ENCODE measurements at places on chromosomes 7 and 10.

DNA sequence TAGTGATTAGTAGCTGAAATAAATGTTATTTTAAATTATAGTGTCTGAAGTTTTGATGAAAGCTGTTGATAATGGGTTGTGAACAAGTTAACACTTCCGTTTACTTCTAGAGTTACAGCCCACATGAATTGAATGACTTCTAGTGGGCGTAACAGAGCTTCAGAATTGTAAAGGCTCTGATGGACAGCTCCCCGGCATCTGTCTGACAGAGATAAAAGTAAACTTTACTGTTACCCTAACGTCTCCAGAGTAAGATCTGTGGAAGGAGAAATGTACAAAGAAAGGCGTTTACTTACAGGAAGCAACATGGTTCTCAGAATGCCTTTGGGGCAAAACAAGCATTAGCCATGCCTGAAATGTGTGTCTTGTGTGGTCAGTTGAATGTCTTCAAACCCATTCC lies 124.4 kb downstream of the ADARB2 start:
- DNase-seq, result no peak

DNA sequence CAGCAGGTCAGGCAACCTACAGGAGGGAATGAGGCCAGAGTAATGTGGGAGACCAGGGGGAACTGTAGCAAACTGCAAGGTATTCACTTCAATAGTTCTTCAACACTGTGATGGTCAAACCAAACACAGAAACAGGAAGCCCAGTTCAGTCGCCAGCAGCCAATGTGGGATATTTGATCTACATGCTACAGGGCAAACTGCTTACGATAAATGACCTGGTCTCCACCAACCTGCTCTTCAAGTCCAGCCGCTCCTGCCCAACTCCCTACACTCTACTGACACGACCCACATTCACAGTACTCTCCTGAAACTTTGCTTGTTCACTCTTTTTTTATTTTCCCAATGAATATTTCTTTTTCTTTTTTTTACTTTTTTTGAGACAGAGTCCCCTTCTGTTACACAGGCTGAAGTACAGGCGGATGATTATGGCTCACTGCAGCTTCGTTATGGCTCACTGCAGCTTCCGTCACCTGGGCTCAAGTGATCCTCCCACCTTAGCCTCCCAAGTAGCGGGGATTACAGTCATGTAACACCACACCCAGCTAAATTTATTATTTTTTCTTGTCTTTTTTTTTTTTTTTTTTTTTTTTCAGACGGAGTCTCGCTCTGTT lies 42.1 kb downstream of the MDH2 start:
- DNase-seq, result no peak

GRCh38 chr10:22977751-22978150 lies 49.9 kb downstream of the ARMC3 start:
- no peak for DNase-seq

DNA sequence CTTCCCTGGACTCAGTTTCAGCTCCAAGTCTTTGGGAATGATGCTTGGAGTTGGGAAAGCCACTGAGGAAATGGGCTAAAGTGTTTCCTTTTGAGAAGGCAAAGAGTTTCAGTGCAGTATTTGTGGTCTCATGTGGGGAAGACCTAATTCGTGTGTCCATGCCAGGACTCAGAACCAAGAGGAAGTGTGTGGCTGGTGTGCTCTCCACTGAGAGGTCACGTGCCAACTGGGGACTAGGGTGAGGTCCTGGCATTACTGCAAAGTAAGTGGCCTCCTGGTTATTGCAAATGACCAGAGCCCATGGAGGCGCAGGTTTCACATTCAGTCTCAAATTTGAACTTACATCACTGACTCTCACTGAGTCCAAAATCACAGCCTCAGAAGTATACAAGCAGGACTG lies 48.6 kb upstream of the ITPRID1 start:
- no peak for DNase-seq

GRCh38 chr10:79050896-79051555 lies 17.7 kb upstream of the ZMIZ1 start:
- peak; percentile 53 for DNase-seq

DNA sequence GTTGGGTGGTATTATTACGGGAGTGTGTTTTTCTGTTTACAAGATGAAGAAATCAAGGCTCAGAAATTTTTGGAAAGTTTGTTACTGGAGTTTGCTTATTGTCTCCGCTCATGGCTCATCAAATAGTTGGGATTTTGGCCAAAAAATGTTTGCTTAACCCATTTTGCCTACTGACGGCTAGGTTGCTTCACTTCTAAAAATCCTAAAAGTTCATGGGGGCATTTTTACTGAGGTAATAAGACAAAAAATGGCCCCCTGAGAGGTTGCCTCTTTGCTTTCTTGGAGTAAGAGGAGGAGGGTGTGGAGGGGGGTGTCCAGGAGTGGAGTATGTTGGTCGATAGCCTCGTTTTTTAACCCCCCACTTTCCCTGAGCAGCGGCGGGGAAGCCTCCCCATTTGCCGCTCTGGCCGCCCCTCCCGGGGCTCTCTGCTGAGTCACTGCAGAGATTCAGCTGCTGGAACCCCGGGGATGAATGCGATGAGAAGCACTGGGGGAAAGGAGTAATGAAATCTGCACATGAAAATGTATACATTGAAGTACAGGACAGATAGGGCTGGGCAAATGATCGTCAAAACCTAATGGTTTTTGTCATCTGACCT lies 1.5 kb downstream of the MEST start:
- DNase-seq, result peak; percentile 52

- no peak for DNase-seq
Observed at GRCh38 chr10:32948451-32948850, 9.6 kb downstream of the ITGB1 start.

GRCh38 chr10:86423739-86424138 lies 57.1 kb upstream of the GRID1 start:
- DNase-seq, result no peak

GRCh38 chr7:153529100-153529499 lies 523.1 kb upstream of the DPP6 start:
- DNase-seq, result no peak

DNA sequence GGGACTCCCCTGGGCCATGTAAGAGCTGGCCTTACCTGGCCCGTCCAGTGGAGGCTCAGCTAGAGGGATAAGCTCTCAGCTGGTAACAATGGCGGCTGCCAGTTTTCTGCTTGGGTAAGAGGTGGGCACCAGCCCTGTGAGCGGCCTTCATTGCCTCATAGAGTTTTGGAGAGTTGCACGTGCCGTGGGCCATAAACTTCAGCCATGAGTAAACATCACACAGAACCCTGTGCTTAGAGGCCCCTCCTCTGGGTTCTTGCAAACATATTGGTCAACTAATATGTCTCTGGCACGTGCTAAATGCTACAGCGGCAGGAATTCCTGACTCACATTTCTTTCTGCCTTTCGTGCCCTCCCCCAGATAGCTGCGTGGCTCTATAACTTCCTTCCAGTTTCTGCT lies 103.9 kb upstream of the LEP start:
- peak; percentile 73 for DNase-seq

DNA sequence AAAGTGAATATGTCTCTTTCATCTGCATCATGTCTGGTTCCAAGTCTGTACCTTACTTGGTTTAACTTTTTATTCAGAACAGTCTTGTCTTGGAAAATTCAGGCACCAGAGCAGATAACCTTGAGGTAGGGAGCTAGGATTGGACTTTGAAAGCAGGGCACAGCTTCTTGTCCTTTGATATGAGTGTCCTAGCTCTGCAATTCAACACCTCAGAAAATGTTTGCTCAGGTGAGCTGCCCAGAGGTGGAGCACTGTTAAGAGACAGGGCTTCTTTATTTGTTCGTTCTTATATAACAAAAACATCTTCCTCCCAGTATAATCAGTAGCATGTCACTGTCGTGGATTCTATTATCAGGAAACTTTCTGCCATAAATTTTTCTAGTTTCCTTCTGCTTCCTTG lies 118.3 kb downstream of the LRRC4 start:
- no peak for DNase-seq

DNA sequence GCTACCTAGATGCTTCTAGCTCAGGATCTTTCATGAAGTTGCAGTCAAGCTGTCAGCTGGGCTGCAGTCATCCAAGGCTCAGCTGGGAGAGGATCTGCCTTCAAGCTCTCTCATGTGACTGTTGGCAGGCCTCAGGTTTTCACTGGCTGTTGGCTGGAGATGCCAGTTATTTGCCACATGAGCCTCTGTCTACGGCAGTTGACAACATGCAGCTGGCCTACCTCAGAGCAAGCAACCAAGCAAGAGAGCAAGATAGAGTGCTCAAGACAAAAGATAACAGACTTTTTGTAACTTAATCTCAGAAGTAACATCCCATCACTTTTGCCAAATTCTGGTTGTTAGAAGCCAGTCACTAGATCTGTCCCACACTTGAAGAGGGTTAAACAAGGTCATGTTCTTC lies 125.8 kb downstream of the TPST1 start:
- DNase-seq, result no peak

- no peak for DNase-seq
Observed at GRCh38 chr10:132498562-132499366, 38.8 kb upstream of the INPP5A start.

- DNase-seq, result peak; percentile 97
Observed at GRCh38 chr7:99472561-99473314, at the start of gene ZNF789. Gene ZNF789 (plus strand): TSS chr7:99472890. CDS start chr7:99476457, 3,567 bp downstream.

GRCh38 chr7:86904949-86905834 lies 154.3 kb downstream of the ELAPOR2 start:
- peak; percentile 25 for DNase-seq

DNA sequence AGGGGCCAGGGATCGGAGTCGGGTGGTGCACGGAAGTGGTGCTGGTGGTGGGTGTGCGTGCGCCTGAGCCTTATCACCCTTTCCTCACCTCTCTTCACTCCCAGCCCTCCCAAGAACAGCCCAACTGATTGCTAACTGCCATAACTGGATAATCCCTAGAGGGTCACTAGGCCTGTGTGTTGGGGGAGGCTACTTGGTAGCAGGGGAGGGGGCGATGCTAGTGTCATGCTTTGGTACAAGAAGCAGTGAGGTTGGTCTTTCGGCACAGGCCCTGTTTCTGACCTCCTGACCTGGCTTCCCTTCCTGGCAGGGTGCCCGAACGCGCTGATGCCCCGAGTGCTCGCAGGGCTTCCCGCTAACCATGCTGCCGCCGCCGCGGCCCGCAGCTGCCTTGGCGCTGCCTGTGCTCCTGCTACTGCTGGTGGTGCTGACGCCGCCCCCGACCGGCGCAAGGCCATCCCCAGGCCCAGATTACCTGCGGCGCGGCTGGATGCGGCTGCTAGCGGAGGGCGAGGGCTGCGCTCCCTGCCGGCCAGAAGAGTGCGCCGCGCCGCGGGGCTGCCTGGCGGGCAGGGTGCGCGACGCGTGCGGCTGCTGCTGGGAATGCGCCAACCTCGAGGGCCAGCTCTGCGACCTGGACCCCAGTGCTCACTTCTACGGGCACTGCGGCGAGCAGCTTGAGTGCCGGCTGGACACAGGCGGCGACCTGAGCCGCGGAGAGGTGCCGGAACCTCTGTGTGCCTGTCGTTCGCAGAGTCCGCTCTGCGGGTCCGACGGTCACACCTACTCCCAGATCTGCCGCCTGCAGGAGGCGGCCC lies 652 bp downstream of the KAZALD1 start:
- DNase-seq, result peak; percentile 58

- DNase-seq, result no peak
Observed at GRCh38 chr7:138077809-138078208, 1.6 kb downstream of the AKR1D1 start.

GRCh38 chr10:124240839-124241291 lies 147.5 kb upstream of the CHST15 start:
- no peak for DNase-seq

DNA sequence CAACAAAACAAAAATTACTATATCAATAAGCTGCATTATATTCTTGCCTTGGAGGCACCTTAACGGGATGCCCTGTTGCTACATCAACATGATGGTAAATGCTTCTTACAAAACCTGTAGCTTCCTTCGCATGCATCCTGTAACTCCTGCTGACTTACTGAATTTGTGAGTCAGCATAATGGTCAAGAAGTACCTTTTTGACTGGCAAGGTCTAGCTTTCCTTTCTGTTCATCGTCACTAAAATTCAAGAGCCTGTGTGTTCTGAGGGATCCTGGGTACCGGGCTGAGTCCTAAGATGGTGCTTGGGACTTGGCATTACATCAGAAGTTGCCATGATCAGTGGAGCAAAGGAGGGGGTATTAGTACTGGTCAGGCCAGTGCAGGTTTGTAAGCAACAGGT lies 4.9 kb downstream of the PFKFB3 start:
- DNase-seq, result no peak

- DNase-seq, result no peak
Observed at GRCh38 chr10:77599651-77600050, 38.0 kb downstream of the KCNMA1 start.

- DNase-seq, result no peak
Observed at GRCh38 chr10:97003804-97004201, 171.7 kb downstream of the LCOR start.

- DNase-seq, result peak; percentile 94
Observed at GRCh38 chr10:11164803-11165590, 147.3 kb downstream of the CELF2 start.

GRCh38 chr10:119970107-119970506 lies 77.6 kb downstream of the SEC23IP start:
- DNase-seq, result no peak

GRCh38 chr7:34488766-34489165 lies 169.3 kb upstream of the NPSR1 start:
- DNase-seq, result no peak

DNA sequence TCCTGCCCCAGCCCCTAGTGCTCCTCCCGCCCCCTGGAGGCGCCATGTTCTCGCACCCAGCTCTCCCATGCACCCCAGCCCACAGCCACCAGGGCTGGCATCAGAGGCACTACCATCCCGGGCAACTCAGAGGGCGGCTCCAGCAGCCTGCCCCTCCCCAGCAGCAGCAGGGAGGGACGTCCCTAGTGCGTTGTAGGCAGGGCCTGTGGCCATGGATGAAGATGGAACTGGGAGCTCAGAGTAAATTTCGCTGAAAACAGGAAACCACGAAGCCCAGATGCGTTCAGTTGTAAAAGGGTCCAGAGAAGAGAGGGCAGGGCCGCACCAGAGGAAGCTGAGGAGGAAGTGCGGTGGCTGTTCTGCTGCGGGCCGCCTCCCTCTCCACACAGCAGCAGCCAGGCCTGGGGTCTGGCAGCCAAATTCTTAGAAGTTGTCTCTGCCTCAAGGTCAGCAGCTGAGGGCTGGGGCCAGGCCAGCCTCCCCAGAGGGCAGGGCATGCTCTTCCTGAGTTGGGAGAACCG lies 24.6 kb downstream of the VSIR start:
- no peak for DNase-seq

GRCh38 chr10:130159192-130159794 lies 23.1 kb downstream of the GLRX3 start:
- DNase-seq, result no peak

DNA sequence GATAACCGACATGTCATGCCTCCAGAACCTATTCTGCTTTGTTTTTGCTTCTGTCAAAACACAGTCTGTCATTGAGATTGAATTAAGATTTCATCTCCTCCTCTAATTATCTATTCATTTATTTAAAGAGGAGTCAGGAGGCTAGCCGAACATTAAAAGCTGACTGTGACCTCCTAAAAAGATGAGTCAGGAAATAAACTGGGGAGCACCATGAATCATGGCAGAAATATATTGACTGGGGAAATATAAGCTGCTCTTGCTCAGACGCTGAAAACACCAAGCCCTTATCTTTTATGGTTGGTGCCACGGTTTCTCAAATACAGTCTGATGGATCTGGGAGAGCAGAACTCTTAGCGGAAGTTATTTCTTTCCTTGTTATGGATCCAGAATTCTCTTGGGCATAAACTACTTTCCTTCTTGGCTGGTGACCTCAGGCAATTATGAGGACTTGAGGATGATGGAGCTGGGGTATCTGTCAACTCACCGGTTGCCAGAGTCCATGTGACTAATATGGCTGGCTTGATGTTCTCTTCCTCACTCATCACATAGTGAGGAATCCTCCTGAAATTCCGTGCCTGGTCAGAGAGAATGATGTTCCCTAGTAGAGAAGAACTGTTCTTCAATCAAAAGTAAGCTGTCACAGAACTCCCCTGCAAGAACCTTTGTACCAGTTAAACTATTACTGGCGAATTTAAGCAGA lies 307.6 kb upstream of the PHYHIPL start:
- peak; percentile 53 for DNase-seq
